ENCODE measurements at places on chromosomes 6 and 20.

GRCh38 chr6:76633259-76633658 is 560.8 kb upstream of the IMPG1 start:
- DNase-seq = no peak

GRCh38 chr6:81938991-81939732 is 186.7 kb upstream of the TENT5A start:
- no peak for DNase-seq

- no peak for DNase-seq
These were observed 112.5 kb downstream of the WDR27 start for GRCh38 chr6:169589293-169589692.

GRCh38 chr6:112485120-112485826 is 138.1 kb downstream of the RFPL4B start:
- no peak for DNase-seq
